SJSA1 (cell line): ENCODE measurements at places on chromosomes 7 and 10.

GRCh38 chr10:1149793-1150637, 93.8 kb downstream of the WDR37 start:
- no peak for DNase-seq

DNA sequence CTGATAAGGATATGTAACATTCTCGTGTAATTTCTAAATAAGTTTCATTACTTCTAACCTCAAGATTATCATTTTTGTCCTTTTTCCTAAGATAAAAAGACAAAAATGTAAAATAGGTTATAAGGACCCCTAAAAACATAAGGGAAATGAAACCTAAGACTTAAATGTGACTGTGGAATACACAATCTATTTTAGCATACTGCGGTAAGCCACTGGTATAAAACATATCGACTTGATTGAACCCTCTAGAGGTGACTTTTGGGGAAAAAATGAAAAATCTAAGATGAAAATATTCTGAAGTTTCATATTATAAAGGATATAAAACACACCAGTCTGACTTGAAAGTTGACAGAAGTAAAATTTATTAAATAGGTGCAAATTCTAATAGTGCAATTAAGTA, 1.9 kb downstream of the NAMPT start:
- no peak for DNase-seq

DNA sequence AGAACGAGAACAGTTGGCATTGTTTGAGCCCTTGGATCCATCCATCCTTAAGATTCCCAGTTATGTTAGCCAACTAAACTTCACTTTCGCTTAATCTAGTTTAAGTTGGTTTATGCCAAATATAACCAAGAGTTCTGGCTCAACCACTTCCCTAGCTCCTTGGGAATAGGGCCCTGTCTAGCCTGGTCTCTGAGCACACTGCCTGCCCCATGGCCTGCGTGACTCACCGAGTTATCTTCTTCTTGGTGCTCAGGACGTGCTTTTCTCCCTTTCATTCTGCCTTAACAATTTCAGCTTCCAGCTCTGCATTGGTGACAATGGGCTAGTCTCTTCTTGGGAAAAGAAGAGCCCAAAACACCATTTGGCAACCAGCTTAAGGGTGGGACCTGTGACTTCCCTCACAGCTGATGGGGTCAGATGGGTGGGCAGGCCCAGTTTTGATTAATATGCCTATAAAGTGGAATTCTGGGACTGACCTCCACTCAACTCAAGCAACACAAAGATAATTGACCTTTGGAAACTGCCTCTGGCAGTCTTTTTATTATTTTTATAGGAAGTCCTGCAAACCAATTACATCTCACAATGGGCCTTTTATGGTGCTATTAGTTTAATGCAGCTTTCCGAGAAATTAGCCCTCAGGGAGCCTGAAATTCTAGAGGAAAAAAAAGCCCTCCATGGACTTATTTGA, 126.4 kb downstream of the CFAP58 start:
- DNase-seq = no peak

DNA sequence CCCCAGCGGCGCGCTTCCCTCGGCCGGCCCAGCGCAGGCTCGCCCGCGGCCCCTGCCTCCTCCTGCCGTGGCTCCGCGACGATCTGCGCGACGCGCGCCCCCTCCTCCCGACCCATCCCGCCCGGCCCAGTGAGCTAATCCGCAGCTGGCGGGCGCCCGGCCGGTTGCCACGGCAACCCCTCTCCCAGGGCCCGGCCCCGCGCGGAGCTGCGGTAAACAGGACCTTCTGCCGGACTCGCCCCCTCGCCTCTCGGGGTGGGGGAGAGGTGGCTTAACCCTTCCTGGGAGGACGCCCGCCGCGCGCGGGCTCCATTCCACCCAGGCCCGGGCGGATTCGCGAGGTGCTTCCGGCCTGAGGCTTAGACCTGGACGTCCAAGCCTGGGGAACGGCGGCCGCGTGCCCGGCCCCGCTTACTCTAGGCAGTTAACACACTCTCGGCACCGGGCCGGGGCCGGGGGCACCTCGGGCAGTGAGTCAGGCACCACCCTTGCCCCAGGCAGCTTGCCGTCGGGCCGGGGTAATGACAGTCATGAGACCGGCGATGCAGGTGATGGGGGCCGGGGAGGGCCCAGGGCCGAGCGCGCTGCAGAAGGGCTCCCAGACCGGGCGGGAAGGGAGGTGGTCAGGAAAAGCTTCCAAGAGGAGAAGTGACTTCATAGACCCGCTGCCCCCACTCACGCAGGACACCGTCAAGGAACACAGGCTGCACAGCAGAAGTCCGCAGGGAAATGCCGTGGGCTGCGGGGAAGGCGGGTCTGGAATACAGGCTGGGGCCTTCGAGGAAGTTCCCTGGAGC, at the start of gene DENND2A:
Gene DENND2A, minus strand, starts transcription at position 87 of the 797 bp plus-strand sequence. CDS start 38,416 bp downstream, outside the sequence.
- DNase-seq = peak; percentile 66

GRCh38 chr10:31148951-31149350, 117.3 kb upstream of the ZNF438 start:
- no peak for DNase-seq

- no peak for DNase-seq
Measured at GRCh38 chr10:101236376-101237080, 7.3 kb upstream of the LBX1 start.

DNA sequence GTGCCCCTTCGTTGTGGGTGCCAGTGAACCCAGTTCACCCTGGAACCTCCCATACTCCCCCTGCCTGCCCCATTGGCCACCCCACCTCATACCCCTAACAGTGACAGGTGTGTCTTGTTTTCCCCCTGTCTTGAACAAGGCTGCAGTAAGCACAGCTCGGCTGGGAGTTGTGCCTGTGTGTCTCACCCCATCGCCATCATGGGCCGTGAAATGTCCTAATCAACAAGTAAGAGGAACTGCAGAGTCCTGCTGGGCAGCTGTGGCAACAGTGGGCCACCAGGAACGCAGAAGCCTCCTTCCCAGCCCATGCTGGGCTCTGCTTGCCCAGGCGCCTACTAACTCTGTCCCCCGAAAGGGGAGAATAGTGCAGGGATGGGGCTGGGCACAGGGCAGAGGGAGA, 91.6 kb downstream of the C10orf105 start:
- no peak for DNase-seq

GRCh38 chr7:28581351-28581750, 169.0 kb downstream of the CREB5 start:
- DNase-seq = no peak

DNA sequence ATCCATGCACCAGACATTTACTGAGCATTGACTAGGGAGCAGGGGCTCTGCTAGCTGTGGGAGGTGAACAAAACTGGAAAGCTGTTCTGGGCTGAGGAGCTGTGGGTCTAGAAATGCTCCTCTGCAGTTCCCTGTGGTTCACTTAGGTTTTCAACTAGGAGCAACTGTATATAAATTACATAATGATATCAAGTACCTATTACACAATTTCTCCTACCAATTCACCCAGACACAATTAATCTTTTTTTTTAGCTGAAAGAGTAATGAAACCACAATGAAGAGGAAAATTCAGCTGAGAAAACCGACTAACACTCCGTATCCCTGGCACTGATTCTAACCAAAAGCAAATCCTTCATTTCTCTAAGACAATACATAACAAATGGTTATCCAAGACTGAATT, 39.4 kb downstream of the COL28A1 start:
- DNase-seq = no peak

DNA sequence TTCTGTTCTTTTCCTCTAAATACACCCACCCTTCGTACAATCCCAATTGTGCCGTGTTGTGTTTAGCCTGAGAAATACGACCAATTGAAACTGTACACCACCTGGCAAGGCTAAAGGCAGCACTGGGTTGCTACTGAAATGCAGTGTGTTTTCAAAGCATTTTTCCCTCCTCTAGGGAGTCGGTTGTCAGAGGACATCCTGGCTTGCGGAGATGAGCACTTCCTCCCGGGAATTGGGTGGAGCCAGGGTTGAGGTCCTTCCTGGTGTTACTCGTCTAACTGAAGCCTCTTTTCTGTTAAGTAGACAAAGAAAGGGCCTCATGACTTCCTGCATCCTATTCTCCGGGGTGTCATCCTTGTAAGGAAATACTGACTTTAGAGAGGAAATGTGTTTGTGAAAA, 133.5 kb downstream of the MTPAP start:
- DNase-seq = no peak

GRCh38 chr7:93646538-93646937, 72.0 kb upstream of the CALCR start:
- DNase-seq = no peak

DNA sequence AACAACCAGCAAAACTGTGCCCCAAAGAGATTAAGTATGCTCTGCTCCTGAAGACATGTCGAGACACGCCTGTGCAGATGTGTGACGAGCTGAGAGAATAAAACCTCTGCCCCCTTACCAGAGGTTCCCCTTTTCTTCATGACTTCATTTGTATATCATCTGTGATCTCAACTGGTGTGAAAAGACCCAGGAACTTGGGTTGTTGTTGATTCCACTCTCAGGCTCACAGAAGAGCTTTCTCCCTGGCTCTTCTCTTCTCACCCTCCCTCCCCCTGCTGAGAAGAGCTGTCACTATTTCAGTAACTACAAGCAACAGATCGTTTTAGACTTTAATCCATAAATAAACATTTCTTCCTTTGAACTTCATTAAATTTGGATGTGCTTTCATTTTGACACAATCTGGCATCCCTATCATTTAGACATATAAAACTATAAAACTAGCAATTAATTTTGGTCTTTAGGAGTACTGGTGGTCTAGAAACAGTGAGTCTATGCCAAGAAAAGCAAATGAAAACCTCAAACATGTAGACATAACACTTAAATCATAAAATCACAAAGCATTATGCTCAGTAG, 179.3 kb upstream of the FZD8 start:
- peak; percentile 17 for DNase-seq

DNA sequence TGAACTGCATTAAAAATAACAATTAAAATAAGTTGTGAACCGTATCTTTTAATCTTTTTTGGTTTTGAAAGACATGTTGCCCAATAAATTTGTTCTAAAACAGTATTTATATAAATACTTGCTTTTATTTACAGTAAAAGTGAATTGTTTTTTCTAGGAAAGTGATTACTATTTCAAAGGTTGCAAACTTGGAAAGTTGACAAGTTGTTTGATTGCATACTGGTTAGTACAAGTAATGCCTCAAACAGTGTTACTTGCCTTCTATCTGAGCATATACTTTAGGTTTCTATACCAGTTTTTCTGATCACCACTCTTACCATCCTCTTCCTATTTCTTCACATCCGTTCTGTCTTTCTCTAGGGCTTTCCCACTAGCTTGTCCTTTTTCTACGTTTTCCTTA, 212.6 kb downstream of the FOXP2 start:
- no peak for DNase-seq

- DNase-seq = no peak
Measured at GRCh38 chr7:34848670-34849069, 188.6 kb downstream of the DPY19L1 start.

DNA sequence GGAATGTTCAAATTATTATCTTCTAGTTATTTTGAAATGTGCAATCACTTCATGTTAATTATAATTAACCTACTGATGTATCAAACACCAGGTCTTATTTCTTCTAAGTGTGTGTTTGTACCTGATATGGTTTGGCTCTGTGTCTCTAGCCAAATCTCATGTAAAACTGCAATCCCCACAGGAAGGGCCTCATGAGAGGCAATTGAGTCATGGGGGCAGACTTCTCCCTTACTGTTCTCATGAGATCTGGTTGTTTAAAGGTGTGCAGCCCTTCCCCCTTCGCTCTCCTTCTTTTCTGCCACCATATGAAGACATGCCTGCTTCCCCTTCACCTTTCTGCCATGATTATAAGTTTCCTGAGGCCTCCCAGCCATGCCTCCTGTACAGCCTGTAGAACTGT, 18.6 kb upstream of the PRKCQ start:
- DNase-seq = no peak

- DNase-seq = no peak
Measured at GRCh38 chr10:72642318-72642717, 16.4 kb upstream of the MICU1 start.

GRCh38 chr7:96285579-96285978, 36.3 kb downstream of the SLC25A13 start:
- DNase-seq = no peak

DNA sequence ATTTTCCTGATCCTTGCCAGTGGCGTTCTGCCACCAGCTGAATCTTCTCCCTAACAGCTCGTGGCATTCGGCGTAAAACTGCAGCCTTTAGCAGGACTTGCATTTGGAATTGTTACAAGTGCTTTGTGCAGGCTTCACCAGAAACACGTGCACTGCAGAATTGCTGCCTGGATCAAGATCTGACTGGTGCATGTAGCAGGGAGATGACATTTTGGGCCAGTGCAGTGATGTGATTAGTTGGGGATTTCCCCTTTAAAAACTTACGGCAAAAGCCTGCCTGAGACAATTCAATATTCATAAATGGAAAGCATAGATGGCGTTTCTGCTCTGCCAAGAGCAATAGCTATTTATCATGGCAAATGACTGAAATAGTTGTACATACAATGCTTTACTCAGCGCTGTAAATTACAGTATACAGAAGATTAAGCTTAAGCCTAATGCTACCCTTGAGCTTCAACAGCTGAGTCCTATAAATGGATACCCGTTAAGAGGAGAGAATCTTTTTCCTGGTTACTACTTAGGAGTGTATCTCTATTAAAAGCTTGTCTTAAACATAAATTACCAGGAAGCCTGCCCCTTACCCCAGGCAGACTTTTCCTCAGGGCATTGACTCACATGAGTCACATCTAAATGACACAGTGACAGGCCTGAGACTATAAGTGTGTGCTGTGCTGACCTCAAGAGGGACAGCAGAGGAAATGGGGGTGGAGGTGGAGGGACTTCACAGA, 106.3 kb downstream of the ATXN7L1 start:
- DNase-seq = no peak

- DNase-seq = no peak
Measured at GRCh38 chr7:25653384-25653783, 425.1 kb upstream of the NPVF start.

DNA sequence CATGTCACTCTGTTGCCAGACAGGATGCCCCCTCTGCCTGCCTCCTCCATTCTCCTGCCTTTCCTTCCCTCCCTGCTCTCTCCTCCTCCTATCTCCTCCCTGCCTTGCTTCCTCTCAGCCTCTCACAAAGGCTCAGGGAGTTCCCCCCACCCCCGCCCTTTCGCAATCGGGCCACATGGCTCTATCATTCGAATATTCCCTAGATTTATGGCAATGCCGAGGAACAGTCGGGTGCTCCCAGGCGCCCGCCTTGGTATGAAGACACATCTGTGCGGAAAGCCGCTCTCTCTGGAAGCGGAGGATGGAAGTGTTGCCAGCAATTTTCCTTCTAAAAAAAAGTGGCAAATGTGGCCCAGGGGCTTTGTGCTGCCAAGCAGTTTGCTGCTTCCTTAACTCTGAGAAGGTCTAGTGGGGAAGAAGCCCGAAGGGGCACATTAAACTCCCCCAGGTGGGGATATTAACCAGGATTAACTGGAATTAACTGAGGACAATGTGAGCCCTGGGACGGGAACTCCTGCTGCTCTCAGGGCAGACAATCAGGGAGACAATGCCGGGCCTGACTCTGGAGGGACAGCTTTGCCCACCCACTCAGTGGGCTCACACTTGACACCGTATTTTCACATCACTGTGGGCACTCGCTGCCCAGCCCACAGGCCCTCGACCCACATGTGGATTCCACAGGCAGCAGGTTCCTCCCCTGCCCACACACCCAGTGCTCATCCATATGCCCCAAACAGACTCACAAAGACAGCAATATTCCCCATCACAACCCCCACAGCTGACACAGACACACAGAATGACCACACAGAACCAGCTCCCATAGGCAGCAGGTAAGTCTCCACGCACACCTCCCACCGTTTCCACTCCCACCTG, 88.4 kb upstream of the SMNDC1 start:
- DNase-seq = no peak
